CD4-positive, alpha-beta memory T cell (primary cell): ENCODE measurements at places on chromosomes 5 and 9. TPM values are rescaled to one million over a fixed set of nuclear protein-coding genes. Genes with fewer than 3 reads are reported as not detected.

Gene TLX3
- total RNA-seq = not detected

Gene CCDC171
- total RNA-seq = 1.8 TPM

DNA sequence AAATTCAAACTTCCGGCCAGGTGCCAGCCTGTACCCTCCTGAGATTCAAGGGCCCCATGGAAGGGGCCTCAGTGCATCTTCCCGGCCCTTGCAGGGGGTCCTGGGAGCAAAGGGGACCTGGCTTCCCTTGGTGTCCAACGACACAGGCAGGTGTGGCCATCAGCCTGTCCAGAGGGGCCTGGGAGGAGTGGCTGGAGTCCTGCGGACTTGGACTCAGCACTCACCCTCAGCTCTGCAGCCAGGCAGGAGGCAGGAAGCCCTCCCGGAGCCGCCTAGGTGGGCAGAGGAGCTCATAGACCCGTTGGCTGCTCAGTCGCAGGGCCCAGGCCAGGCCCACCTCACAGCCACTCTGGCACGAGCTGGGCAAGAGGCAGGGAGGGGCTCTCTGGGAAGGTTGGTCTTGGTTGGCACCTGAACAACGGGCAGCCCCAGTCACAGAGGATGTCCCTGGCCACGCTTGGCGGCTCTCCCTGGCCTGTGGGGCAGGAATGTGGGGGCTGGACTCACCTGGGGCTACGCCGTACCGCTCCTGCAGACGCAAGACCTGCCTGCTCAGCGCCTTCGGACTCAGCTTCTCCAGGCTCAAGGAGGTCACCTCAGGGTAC is 53.8 kb upstream of the NRARP start:
- DNase-seq = no peak

DNA sequence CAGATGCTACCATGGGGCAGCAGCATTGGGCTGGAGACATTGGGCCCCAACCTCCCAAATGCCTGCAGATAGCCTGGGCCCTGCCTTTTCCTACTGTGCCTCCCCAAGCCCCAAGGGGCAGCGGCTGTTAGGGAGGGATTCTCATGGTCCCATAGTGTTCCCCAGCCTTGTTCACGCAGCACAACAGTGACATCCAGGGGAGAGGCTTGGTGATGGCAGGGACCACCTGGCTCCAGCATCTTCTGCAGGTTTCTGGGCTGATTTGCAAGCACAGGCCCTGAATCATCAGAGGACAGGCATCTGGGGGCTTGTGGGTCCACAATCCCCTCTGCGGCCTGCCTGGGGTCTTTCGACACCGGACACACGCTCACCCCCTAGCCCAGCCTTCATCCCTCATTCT is 354.6 kb downstream of the SLIT3 start:
- no peak for DNase-seq

DNA sequence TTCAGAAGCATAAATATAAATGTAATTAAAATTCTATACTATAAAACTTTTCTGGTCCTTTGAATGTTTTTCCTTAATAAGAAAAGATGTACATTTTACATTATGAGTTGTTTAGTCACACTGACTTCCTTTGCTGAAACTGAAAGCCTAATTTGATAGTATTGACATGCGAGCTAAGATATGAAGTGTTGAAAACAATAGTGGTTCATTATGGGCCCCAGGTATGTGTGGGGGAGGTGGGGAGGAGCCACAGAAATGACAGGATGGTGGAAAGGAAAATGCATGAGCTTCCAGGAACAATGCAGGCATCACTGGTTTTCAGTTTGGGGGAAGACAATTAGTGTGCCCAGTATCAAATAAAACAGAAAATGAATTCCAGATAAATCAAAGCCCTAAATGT is 35.4 kb upstream of the RLN1 start:
- no peak for DNase-seq

Gene GABRA1
- not detected for total RNA-seq

- DNase-seq = no peak
Measured at GRCh38 chr5:172361566-172362238, 78.1 kb upstream of the UBTD2 start.
